ENCODE measurements at places on chromosomes 1 and 21.

DNA sequence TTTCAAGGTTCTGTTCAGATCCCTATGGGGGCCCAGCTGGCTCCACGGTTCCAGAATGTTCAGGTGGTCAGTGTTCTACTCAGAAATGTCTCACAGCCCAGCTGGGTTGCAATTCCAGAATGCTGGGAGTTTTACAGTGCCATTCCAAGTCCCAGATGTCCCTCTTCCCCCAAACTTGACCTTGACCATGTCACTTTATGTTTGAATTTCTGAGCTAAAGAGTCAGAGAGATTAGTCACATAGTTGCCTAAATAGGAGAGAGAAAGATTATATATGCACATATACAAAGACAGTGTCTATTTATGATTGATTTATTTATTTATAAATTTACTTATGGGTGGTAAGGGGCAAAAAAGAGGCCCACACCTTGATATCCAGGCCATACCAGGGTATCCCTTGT lies 2.5 kb downstream of the GPR3 start:
- DNase-seq: no peak

DNA sequence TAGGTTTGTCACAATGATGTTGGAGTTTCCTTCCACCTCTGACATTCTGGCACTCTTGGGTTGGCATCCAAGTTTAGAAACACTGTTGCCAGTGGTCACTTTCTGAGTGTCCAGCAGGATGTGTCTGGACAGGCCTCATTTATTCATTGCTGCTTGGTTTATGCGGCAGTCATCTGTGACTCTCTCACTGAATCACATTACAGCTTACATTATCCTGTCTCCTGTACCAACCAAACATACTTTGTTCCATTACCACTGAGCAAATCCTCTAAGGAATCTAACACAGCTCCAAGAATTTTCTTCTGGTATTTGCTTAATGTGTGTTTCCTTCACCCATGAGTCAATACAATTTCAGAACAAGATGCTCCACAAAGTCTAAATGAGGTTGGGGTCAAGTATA lies 19.9 kb downstream of the SGIP1 start:
- DNase-seq: no peak

GRCh38 chr1:80919426-80919825 lies 881.3 kb upstream of the ADGRL2 start:
- DNase-seq: no peak

DNA sequence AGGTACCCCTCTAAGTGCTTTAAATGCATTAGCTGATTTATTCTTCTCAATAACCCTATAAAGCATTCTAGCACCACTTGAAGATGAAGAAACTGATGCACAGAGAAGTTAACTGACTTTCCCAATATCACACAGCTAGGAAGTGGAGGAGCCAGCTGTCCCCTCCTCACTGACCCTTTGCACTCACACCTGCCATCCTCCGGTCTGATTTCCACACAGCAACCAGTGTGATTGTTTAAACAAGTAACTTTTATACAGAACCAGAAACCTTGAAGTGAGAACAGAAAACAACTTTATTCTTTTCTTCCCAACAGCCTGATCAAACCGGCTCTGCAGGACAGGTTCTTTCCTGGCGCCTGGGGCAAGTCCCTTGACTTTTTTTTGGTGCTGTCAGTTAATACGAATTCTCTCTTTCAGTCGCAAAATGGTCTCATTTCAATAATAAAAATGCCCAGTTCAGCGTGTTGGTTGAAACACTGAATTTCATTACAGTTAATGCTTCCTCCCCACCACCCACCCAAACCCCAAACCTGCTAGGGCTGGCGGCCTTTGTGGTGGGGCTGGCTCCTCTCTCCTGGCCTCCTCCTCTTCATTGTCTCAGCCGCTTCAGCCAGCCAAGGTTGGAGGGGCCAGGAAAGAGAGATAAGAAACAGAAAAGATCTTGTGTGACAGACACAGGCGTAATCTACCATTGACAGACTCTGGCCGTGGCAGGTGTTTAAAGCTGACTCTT lies 26.4 kb upstream of the EEIG2 start:
- DNase-seq: no peak

DNA sequence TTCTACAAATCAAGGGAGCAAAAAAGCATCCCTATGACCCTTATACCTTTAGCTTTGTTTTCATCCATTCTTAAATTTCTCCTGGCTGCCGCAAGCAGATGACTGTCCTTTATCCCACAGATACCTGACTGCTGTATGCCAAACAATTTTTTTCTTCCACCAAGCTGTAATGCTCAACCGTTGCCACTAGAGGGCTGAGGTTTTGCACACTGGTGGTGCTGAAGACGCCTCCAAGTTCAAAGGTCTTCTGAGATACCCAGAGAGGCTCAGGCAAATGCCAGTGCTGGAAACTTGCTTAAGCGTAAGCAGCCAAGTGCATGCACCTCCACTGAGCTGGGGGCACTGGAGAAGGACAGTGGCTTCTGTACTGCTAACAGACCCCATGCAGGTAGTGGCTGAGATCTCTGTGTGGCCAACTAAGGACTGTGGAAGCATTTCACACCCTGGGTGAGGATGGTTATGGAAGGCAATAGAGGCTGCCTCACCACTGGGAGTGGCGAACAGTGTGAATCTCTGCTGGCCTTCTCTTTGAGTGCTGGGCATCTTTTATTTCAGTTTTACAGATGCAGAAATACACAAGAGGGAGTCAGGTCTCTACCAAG lies 28.5 kb downstream of the CNIH3 start:
- peak; percentile 75 for DNase-seq

DNA sequence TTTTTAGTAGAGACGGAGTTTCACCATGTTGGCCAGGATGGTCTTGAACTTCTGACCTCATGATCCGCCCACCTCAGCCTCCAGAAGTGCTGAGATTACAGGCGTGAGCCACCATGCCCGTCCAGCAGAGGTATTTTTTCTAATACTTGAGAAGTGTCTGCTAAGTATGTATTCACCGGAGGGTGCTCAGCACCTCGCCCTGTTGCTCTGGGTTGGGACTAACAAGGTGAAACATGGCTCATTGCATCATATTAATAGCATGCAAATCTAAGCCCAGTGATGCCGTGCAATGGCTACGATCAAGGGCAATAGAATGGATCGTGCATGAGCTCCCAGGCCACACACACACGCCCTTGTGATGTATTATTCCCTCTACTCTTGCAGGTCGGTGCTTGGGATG lies 68.7 kb downstream of the PDE9A start:
- DNase-seq: no peak

- DNase-seq: no peak
These were observed 48.5 kb upstream of the IGSF21 start for GRCh38 chr1:18058981-18059605.

All from MM.1S (cell line).